ENCODE measurements at places on chromosomes 7 and 10. TPM values are rescaled to one million over a fixed set of nuclear protein-coding genes. Genes with fewer than 3 reads are reported as not detected.
A peak's percentile ranks its signal among the peaks of the same experiment; 100 is the strongest.

CXCL12 gene
- total RNA-seq = 12.0 TPM

ADCYAP1R1 gene
- 4.3 TPM for total RNA-seq

TASOR2 gene
- total RNA-seq = 157 TPM

GRCh38 chr10:63976538-63976937, 455.3 kb downstream of the REEP3 start:
- H3K27me3 ChIP-seq = no peaks in the 10 kb centered on the region
- H3K36me3 ChIP-seq = no peaks in the 10 kb centered on the region
- no peak overlapping the region for H3K27ac ChIP-seq
- DNase-seq = peak; percentile 82
- H3K4me1 ChIP-seq = no peaks in the 10 kb centered on the region
- no peak overlapping the region for H3K4me3 ChIP-seq

GRCh38 chr10:35545878-35546590, 59.1 kb upstream of the GJD4 start:
- H3K27me3 ChIP-seq = no peaks in the 10 kb centered on the region
- H3K27ac ChIP-seq = no peak overlapping the region
- peaks cover 4% of the 10 kb centered on the region for H3K4me1 ChIP-seq
- no peaks in the 10 kb centered on the region for H3K36me3 ChIP-seq

DNA sequence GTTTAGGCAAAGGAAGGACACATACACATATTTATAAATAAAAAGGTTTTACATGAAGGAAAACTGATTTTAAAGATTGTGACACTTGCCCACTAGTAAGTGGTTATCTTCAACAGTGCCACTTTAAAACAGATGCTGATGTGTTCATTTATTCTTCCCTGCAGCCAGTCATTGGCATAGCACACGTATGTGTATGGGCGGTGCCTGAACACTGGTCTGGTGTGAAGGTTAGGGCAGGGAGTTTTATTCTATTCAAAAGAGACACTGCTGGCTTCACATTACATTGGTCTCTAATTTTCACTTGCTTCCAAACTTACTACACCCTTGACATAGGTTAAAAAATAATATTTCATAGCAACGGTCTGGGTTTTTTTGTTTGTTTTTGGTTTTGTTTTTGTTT, 57.9 kb downstream of the NOD1 start:
- no peak for DNase-seq
- H3K4me3 ChIP-seq = no peak overlapping the region
- no peaks in the 10 kb centered on the region for H3K36me3 ChIP-seq
- no peak overlapping the region for H3K27ac ChIP-seq
- H3K27me3 ChIP-seq = no peaks in the 10 kb centered on the region

DNA sequence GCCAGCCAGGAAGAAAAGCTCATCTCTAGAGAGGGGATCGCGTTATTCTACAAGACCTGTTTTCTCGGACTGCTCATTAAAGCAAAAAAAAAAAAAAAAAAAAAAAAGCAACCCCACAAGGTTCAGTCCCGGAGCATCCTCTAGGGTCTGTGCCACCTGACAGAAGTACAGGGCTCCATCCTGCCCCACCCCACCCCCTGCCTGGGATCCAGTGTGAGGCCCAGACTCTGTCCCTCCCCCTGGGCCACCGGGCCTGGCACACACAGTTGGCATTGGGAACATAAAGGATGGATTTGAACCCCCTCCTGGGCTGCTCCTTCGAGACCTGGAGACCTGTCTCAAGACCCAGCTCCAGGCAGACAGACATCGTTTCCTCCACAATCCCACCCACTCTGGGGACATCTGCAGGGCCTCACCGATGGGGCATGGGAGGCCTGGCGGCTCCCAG, 688 bp downstream of the ORAI2 start:
- no peak for DNase-seq
- H3K36me3 ChIP-seq = no peaks in the 10 kb centered on the region
- no peak overlapping the region for H3K27ac ChIP-seq
- H3K27me3 ChIP-seq = no peaks in the 10 kb centered on the region

DNA sequence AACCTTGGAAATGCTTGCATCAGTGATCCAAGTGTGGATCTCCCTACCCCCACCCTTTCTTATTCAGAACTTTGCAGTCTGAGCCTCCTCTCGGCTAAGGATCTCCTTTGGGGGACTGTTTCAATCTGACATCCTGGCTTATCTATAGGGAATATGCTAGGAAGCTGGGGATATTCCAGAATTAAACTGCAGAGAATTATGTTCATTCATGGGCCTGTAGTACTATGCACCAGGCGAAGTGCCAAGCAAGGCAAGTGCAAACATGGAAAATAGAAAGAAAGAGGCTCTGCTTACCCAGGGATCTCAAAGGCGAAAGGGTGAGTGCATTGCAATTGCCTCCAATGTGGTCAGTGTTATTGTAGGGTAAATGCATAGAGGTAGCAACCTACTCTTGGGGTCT, 96.5 kb downstream of the CACNB2 start:
- no peaks in the 10 kb centered on the region for H3K4me1 ChIP-seq
- DNase-seq = no peak
- H3K4me3 ChIP-seq = no peak overlapping the region

DNA sequence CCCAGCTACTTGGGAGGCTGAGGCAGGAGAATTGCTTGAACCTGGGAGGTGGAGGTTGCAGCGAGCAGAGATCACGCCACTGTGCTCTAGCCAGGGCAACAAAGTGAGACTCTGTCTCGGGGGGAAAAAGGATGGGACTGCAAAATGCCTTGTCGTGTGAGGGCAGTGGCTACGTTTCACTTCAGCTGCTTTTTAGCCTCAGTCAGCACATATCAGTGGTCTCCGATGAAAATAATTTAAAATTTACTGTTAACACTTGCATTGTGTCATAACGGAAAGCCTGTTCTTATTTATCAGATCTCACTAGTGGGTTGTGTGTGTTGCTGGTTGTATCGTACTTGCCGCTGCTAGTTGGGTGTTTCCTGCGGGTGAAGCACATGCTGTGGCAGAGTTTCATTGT, 61.9 kb downstream of the RBM33 start:
- no peaks in the 10 kb centered on the region for H3K27me3 ChIP-seq
- no peaks in the 10 kb centered on the region for H3K36me3 ChIP-seq
- H3K4me1 ChIP-seq = peaks cover 6% of the 10 kb centered on the region
- no peak overlapping the region for H3K4me3 ChIP-seq
- DNase-seq = no peak
- no peak overlapping the region for H3K27ac ChIP-seq
